ENCODE measurements at places on chromosomes 1 and 21. TPM values are rescaled to one million over a fixed set of nuclear protein-coding genes. Genes with fewer than 3 reads are reported as not detected.

DNA sequence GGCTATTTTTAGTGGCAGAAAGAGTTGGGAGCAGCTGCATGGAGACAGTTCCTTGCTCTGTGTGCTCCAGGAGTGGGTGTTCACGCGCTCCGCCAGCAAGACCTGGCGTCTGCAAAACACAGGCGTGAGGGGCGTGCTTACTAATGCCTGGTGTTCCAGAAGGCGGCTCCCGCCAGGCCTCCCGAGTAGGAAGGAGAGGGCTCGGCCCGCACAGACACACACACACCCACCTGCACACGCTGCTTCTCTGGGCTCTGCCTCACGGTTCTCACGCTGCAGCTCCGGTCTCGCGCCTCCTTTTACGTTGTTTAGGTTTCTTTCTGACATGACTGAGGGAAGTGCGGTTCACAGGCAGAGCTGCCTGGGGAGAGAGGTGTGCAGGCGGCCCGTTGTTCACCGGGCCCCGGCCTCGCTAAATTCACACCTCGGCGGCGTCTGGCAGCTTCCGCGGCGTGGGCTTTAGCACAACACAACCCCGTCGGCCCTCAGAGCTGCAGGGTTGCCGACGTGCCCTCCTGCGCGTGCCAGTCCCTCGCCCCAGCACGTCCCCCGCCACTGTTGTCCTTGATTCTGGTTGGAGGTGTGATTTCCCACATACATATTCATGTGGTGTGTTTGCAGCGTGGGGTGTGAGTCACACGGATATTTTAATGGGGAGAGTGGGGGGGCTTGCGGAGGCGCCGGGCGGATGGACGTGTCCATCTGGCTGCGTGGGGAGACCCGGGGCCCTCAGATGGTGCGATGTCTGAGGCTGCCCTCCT, 77.0 kb downstream of the SKI start:
- no peak overlapping the region for H3K27ac ChIP-seq
- DNase-seq, result no peak
- peaks cover 23% of the 10 kb centered on the region for H3K36me3 ChIP-seq
- H3K4me1 ChIP-seq, result peaks cover 15% of the 10 kb centered on the region

The EFNA3 gene
- total RNA-seq, result 2.1 TPM

DNA sequence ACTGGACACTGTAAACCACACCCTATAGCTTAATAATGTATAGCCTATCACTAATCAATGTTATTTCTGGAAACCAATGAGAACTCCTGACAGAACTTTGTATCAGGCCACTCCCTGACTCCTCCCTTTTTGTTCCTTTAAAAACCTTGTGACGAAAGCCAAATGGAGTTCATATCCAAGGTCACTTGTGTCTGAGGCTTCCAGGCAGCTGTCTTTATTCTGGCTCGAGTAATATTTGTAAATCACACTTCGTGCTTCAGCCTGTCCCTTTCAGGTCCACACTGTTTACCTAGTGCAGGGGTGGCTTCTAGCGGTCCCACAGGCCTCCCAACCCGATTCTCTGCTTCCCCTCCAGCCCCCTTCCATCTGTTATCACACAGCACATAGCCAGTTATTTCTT, 16.2 kb upstream of the CAPN9 start:
- peaks cover 6% of the 10 kb centered on the region for H3K27me3 ChIP-seq
- DNase-seq, result no peak
- no peaks in the 10 kb centered on the region for H3K36me3 ChIP-seq
- H3K4me3 ChIP-seq, result no peak overlapping the region
- H3K4me1 ChIP-seq, result peaks cover 29% of the 10 kb centered on the region

DNA sequence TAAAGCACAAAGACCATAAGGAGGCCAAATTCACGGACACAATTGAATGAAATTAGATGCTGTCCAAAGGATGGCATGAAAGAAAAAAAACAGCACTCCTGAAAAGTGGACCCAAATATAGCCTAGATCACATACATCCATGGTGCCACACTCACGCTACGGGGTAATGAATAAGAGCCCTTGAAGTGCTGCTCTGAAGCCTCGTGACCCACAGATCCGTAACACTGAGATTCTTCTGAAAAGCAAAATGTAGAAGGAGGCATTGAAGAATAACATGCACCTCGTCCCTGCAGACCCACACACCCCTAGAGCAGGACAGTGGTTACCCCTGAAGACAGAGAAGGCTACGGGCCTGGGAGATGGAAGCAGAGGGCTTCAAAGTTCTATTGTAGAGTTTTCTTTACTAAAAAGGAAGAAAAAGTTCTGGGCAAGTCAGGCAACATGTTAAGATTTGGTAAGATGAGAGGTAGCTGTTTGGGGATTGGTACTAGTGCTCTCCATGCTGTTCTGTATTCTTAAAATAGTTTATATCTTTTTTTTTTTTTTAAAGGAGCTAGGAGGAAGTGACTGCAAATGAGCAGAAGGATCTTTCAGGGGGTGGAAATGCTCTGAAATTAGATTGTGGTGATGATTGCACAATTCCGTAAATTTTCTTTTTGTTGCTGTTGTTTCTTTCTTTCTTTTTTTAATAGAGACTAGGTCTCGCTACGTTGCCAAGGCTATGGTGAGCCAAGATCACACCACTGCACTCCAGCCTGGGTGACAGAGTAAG, 4.1 kb upstream of the ITGB2 start:
- H3K27me3 ChIP-seq, result peaks cover 27% of the 10 kb centered on the region
- peaks cover 4% of the 10 kb centered on the region for H3K36me3 ChIP-seq
- no peak for DNase-seq
- H3K27ac ChIP-seq, result no peak overlapping the region
- H3K4me3 ChIP-seq, result no peak overlapping the region

The ZMYND12 gene
- 0.40 TPM for total RNA-seq

- H3K27ac ChIP-seq, result no peak overlapping the region
- DNase-seq, result no peak
- H3K4me3 ChIP-seq, result no peak overlapping the region
- no peaks in the 10 kb centered on the region for H3K36me3 ChIP-seq
Observed at GRCh38 chr1:242016479-242016878, 17.6 kb upstream of the MAP1LC3C start.

DNA sequence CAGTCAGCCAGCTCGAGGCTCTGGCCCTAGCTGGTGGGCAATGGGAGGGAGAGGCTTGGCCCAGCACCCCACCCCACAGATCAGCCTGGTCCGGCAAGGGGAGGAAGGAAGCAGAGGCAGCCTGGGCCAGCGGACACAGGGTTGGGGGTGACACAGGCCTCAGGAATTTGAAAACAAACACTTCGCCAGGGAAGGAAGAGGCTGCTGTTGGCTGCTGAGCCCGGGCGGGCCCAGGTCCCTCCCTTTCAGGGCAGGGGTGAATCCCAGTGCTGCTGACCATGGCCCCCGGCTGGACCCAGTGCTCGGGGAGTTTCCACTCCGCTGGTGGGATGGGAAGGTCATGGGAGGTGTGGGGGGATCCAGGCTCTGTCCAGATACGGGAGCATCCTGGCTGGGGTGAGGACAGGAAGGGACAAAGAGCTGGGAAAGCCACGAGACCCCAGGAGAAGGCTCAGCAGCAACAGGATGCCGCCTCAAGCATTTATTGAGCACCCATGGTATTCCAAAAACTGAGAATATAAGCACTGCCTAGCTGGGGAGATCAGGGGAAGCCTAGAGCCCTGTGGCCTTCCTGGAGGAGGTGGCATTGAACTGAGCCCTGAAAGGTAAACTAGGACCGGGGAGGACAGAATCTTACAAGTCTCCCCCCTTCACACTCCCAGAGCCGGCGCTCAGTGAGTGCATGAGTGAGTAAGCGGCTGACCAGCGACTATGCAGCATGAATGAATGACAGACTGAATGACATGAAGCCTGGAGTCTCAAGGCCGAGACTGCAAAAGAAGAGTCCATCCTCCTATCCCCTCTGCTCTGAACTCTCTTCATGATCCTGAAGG, 26.2 kb upstream of the EPHA2 start:
- no peaks in the 10 kb centered on the region for H3K36me3 ChIP-seq
- peak overlapping the region; percentile 98 for H3K27ac ChIP-seq
- peaks cover 66% of the 10 kb centered on the region for H3K4me1 ChIP-seq
- no peaks in the 10 kb centered on the region for H3K27me3 ChIP-seq
- H3K4me3 ChIP-seq, result peak overlapping the region; percentile 42

- no peaks in the 10 kb centered on the region for H3K27me3 ChIP-seq
- DNase-seq, result no peak
- peak overlapping the region; percentile 57 for H3K4me3 ChIP-seq
- H3K4me1 ChIP-seq, result peaks cover 83% of the 10 kb centered on the region
- peaks cover 4% of the 10 kb centered on the region for H3K36me3 ChIP-seq
Observed at GRCh38 chr21:44869781-44870747, 3.4 kb downstream of the PTTG1IP start.

DNA sequence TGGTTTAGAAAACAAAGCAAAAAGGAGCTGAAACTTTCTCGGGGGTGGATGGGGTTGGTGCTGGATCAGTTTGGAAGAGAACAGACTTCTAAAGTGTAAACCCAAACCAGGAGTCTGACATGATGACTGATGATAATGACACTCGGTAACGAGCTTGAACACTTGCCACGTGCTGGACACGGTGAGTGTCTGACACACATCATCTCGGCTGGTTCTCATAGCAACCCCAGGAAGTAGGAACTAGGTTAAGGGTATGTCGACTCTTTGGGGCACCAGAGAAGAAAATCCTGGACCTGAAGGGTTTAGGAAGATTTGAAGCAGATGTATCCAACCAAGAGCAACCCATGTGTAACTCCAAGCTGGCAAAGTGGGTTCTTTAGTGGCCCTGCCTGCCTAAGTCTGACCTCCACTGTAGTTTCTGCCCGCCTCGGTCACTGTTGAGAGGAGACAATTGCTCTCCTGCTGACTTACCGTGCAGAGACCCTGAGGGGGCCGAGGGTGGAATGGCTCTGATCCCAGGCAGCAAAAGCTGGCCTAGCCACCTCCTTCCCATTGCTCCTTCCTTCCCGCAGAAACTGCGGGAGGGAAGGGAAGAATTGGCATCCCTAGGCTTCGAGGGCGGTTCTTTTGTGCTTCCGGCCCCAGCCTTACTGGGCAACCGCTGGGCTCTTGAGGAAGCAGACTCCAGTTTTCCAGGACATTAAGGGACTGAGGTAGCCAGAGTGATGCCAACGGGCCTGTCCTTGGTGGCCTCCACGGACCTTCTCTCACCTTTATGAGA, 156.0 kb downstream of the TOMM20 start:
- DNase-seq, result no peak
- H3K27me3 ChIP-seq, result no peaks in the 10 kb centered on the region
- no peaks in the 10 kb centered on the region for H3K36me3 ChIP-seq
- no peak overlapping the region for H3K4me3 ChIP-seq

The TMEM183A gene
- 59.6 TPM for total RNA-seq

DNA sequence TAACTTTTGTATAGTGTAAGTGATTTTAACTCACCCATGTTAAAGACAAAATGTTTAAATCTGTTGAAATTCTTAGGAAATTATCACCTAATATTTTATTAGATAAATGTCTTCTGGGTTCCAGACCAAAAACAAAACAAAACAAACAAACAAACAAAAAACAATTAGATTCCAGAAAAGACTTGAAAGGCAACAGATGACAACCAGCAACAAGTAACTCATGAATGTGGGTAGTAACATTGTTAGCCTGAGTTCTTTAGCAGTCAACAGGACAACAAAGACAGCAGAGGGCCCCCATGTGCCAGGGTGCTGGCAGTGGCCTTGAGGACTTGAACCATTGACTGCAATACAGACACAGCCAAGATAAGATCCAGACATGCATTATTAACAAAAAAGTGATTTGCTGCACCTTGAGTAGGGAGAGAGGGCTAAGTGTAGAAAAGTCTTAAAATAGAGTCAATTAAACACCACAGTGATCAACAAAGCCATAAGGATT, 2.4 kb upstream of the CD247 start:
- H3K27me3 ChIP-seq, result peaks cover 49% of the 10 kb centered on the region
- H3K27ac ChIP-seq, result no peak overlapping the region
- H3K36me3 ChIP-seq, result no peaks in the 10 kb centered on the region
- no peak overlapping the region for H3K4me3 ChIP-seq
- H3K4me1 ChIP-seq, result no peaks in the 10 kb centered on the region
- no peak for DNase-seq

- peaks cover 17% of the 10 kb centered on the region for H3K36me3 ChIP-seq
- no peaks in the 10 kb centered on the region for H3K27me3 ChIP-seq
- no peak overlapping the region for H3K4me3 ChIP-seq
- peaks cover 12% of the 10 kb centered on the region for H3K4me1 ChIP-seq
Observed at GRCh38 chr1:2310332-2311183, 80.8 kb downstream of the MORN1 start.

DNA sequence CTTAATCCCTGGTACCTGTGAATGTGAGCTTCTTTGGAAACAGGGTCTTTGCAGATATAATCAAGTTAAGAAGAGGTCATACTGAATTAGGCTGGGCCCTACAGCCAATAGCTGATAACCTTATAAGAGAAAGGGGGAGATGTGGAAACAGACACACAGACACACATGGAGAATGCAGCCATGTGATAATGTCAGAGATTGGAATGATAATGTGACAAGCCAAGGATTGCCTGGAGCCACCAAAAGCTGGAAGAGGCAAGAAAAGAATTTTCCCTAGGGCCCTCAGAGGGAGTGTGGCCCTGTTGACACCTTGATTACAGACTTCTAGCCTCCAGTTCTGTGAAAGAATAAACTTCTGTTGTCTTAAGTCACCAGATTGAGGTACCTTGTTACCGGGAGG, 114.5 kb upstream of the SOD1 start:
- no peak for DNase-seq
- H3K4me3 ChIP-seq, result no peak overlapping the region
- H3K4me1 ChIP-seq, result peaks cover 1% of the 10 kb centered on the region
- H3K27me3 ChIP-seq, result no peaks in the 10 kb centered on the region
- no peaks in the 10 kb centered on the region for H3K36me3 ChIP-seq

- DNase-seq, result no peak
- H3K36me3 ChIP-seq, result peaks cover 46% of the 10 kb centered on the region
Observed at GRCh38 chr21:44057055-44057454, 44.9 kb downstream of the TRAPPC10 start.

The EXTL1 gene
- total RNA-seq, result 0.34 TPM

GRCh38 chr1:106676021-106676420, 380.5 kb upstream of the PRMT6 start:
- no peaks in the 10 kb centered on the region for H3K36me3 ChIP-seq
- no peaks in the 10 kb centered on the region for H3K27me3 ChIP-seq
- no peaks in the 10 kb centered on the region for H3K4me1 ChIP-seq
- no peak overlapping the region for H3K27ac ChIP-seq
- no peak for DNase-seq

- peaks cover 17% of the 10 kb centered on the region for H3K4me1 ChIP-seq
- no peak for DNase-seq
- peaks cover 5% of the 10 kb centered on the region for H3K36me3 ChIP-seq
- no peaks in the 10 kb centered on the region for H3K27me3 ChIP-seq
Observed at GRCh38 chr1:248807067-248807737, 18.5 kb downstream of the SH3BP5L start.

The ELAPOR1 gene
- total RNA-seq, result 0.31 TPM

The FALEC gene
- total RNA-seq, result not detected

DNA sequence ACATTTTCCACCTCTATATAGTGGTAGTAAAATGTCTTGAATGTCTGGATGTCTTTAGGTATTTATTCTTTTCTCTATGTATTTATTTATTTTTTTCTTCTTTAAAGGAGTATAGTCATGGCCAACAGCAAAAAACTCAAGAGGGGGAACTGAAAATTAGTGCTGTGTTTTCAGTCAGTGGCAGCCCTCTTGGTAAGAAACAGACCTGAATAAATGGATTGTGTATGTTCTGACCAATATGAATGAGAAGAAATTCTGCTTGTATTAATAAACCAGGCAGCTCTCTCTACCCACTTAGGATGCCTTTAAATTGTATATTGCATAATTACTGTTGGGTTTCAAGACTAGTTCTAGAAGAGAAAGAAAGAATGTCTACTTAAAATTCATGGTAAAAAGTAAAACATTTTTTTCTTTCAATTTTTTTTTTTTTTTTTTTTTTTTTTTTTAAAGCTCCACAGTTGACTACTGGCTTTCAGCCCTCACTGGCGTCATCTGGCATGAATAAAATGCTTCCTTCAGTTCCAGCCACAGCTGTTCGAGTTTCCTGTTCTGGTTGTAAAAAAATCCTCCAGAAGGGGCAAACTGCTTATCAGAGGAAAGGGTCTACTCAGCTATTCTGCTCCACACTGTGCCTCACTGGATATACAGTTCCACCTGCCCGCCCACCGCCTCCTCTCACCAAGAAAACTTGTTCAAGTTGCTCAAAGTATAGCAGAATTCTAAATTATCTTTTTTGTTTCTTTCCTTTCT, 101.6 kb downstream of the ZMYM4 start:
- H3K27me3 ChIP-seq, result no peaks in the 10 kb centered on the region
- no peak for DNase-seq

Measured in osteocyte (in vitro differentiated cells).